Non-pigmented ciliary epithelial cell (primary cell): ENCODE measurements at places on chromosomes 16 and 17.

DNA sequence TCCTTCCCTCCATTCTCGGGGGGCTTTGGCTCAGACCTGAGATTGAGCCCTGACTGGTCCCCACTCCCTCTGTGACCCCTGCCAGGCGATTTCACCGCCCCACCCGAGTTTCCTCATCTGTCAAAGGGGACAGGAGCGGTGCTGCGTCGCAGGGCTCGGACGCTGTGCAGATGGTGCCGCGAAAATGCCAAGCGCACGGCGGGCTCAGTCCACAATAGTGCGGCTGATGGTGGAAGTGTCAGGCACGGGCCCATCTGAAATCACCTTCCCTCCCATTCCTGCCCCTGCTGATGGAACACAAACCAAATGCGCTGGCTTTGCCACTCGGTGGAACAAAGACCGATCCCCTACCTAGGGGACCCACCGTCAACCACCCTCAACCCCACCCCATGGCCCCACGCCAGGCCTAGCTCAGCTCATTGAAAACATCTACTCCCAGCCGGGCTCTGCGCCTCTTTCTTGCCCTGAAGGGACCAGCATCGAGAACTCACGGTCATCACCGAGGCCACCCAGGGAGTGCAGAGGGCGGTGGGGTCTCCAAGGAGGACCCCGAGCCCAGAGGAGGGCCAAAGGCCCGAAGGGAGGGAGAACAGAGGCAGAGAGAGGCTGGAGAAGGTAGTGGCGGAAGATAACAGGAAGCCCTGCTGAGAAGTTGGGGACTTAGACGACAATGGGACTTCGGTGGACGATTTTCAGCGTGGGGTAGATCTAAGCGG is 1.4 kb downstream of the CARHSP1 start:
- DNase-seq, result no peak

DNA sequence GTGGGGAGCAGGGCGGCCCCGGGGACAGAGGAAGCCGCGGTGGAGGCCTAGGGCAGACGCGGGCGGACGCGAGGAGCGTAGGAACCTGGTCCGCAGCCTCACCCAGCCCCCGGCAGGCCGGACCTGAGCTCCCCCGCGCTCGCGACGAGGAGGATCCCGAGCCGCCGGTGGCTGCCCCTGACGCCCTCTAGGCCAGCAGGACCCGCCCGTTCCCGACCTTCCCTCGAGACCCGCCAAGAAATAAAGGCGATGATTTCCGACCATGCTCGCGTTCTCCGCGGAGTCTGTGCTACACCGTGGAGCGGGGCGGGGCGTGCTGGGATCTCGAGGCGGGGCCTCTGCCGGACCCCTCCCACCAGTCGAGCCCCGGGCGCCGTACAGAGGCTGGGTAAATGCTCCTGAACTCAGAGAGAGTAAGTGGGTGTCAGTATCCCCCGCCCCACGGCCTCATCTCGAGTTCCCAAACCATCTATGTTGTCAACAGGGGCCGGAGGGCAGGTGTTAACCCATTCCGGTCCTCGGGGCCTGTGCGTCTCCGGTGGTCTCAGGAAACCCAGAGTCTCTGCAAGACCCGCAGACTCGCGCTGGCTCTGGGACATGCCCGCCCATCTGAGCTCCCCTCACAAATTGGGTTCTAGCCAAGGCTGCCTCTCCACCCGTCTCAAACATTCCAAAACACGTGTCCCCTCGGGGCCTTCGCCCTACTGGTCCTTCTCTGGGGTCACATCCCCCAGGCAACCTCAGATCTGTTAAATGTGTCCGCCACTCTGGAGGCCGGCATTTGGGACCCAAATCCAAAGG is 13.7 kb downstream of the SYCE1L start:
- DNase-seq, result no peak

DNA sequence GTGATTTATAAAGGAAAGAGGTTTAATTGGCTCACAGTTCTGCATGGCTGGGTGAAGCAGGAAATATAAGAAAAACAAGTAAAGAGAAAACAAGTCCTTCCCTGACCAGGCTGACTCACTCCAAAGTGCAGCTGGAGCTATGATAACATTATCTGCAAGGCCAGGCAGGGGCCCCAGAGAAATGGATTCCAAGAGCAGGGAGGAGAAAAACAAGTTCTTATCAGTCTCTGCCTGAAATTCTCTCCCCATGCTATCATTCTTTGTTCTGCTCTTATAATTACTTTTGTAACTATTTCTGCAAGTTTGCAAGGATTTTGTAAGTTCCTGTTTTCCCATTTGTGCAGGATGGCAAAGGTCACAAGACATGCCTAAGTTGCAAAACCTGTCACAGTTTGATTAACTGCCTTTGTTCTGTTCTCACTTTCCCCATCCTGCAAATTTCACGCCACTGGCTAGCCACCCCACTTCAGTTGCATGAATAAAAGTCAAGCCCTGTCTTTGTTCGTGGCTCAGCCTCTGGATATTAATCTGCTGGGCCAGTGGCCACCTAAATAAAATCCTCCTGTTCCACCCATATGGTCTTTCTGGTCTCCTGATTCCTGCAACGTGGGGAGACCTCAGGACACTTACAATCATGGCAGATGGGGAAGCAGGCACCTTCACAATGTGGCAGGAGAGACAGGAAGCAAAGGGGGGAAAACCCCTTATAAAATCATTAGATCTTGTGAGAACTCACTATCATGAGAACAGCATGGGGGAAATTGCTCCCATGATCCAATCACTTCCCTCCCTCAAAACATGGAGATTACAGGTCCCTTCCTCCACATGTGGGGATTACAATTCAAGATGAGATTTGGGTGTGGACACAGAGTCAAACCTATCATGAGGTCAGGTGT is 13.1 kb downstream of the ABCA9 start:
- peak; percentile 77 for DNase-seq

DNA sequence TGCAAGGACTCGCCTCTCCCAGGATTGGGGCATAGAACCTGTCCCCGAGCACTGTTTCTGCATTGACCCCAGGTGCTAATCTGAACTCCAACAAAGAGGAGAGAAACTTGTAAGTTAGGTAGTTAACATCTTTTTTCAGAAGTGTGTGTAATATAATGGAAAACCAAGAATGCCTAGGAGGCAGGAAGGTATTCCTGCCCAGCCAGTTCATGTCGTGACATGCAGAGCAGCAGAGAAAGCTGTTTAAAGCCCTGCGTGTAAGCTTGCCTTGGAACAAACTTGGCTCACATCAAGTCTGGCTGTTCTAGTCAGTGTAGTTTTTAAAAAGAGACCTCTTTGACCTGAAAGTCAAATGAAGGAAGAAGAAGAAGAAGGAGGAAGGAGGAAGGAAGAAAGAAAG is 2.1 kb upstream of the GNA13 start:
- DNase-seq, result no peak

GRCh38 chr17:64138441-64138840 is 8.5 kb upstream of the ERN1 start:
- DNase-seq, result no peak

- DNase-seq, result no peak
These were observed 38.5 kb downstream of the MSI2 start for GRCh38 chr17:57294629-57295501.

DNA sequence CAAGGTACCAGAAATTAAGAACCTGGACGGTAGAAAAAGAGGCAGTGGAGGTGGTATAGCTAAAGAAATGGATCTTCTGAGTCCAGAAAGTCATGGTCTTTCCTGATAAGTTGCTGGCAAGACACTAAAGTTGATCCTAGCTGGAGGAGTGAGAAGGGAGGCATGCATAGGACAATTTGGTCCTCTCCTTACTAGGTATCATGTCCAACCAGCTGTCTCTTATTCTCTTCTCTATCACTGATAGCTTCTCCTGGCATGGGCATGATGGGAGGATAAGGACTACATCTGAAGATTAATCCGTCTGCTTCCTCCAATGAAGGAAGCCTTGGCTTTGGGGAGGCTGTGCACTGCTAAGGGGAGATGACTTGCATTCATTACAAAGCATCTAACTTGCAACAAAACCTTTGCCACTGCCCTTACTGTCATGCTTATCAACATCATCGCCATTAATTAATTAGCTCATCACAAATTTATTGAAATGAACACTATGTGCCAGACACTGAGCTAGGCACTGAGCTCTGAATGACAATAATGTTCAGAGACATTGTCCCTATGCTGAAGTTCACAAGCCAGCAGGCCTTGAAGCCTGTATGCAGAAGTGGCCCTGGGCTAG is 3.1 kb upstream of the FAM117A start:
- DNase-seq, result no peak

GRCh38 chr17:17841601-17842025 is 4.8 kb upstream of the SREBF1 start:
- no peak for DNase-seq

DNA sequence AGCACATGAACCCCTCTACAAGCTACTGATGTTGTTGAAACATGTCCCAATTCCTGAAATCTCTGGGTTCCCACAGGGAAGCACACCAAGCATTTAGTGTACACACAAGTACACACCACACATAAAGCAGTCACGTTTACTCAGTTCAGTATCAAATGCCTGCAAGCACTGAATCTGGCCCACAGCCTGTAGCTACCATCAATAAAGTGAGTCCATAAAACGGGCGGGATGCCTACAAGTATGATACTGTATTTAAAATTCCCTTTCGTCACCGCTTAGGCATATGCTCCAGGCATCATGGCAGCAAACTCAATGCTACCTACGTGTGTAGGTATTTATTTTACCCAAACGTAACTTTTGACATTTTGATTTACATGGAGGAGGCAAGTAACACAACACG is 2.3 kb downstream of the AXIN1 start:
- DNase-seq, result no peak

DNA sequence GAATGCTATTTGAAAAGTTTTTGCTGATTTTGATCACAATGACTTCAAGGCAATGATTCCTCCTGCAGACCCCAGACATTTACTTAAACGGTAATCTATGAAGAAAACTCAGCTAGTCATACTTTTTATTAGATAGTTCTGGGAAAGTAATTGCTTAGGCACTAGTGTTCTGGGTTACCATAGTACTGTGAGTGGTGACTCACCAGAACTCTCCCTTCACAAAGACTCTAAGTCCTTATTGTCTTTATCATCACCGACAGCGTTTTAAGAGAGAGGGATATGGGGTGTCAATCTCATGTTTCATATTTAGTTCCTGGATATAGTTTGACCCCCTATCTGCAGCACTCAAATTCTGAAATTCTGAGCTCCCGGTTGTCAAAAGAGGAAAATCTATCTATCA is 43.0 kb upstream of the CDH8 start:
- no peak for DNase-seq

GRCh38 chr16:12392585-12393091 is 411.0 kb downstream of the CPPED1 start:
- DNase-seq, result no peak

DNA sequence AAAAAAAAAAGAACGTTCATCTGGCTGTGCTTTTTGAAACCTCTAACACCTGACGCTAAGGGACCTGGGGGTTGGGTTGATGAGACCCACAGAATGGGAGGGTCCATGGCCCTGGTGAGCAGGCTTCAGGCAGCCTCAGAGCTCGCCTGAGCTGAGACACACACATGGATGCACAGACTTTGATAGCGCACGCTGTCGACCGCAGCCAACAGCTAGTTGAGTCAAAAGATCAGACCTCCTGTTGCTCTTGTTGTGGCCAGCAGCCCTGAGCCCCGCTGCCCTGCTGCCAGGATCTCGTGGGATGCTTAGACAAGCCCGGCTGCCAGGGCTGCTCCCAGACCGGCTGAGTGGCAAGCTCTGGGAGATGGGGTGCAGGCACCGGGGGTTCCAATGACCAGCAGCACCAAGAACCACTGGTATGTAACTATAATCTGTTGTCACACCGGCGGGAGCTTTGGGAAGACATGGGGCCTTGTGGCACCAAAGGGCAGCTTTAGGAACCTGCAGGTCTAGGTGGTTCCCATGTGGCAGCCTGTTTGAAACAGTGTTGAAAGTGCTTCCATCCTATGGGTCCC is 20.0 kb upstream of the MEAK7 start:
- DNase-seq, result no peak

DNA sequence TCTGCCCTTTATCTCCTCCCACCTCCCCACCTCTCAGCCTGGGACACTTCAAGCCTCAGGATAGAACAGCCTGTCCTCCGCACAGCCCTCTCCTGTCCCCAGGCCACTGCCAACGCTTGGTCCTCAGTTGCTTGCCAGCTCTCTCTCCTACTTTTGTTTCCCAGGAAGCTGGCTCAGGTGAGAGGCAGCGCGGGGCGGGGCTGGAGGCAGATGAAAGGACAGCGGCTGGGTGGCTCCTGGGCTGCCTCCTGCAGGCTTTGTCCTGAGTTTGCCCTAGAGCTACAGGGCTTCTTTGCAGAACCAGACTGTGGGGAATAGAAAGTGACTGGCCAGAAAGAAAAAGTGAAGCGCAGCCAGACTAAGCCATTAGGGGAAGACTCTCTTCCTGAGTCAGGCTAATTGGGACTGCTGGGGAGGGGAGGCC is 48.2 kb upstream of the CDC42EP4 start:
- DNase-seq, result no peak

DNA sequence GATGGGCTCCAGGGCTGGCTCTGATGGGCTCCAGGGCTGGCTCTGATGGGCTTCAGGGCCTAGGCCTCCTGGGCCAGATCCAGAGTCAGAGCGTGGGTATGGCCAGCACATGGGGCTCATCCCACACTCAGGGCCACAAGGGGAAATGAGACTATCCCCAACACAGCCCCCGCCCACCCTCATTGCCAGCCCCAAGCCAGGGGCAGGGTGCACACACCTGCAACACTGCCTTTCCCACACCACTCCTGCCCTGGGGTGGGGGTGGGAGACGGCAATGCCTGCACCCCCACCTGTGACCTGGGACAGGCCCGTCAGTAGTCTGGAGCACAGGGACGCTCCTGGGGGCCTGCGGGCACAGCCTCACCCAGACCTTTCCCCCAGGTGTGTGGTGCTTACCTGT is 14.3 kb upstream of the ATP6V0C start:
- DNase-seq, result no peak

DNA sequence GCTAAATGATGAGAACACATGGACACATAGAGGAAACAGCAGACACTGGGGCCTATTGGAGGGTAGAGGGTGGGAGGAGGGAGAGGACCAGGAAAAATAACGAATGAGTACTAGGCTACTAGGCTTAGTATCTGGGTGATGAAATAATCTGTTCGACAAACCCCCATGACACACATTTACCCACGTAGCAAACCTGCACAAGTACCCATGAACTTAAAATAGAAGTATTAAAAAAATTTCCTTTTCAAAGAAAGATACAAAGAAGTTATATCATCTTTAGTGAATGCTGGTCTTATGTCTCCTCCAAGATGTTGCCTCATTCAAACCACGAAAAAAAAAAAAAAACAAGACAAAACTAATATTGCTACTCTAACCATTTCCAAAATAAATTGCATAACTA is 31.7 kb downstream of the MBTD1 start:
- peak; percentile 38 for DNase-seq

- DNase-seq, result no peak
These were observed 90.6 kb downstream of the AMFR start for GRCh38 chr16:56334761-56335160.

GRCh38 chr17:65914784-65915342 is 277.1 kb downstream of the CEP112 start:
- DNase-seq, result no peak

GRCh38 chr16:47129755-47130435 is 13.8 kb downstream of the NETO2 start:
- DNase-seq, result no peak

- no peak for DNase-seq
These were observed 5.5 kb downstream of the SEC14L1 start for GRCh38 chr17:77146246-77146632.
